ENCODE measurements at places on chromosomes 13 and 19. TPM values are rescaled to one million over a fixed set of nuclear protein-coding genes. Genes with fewer than 3 reads are reported as not detected.

DNA sequence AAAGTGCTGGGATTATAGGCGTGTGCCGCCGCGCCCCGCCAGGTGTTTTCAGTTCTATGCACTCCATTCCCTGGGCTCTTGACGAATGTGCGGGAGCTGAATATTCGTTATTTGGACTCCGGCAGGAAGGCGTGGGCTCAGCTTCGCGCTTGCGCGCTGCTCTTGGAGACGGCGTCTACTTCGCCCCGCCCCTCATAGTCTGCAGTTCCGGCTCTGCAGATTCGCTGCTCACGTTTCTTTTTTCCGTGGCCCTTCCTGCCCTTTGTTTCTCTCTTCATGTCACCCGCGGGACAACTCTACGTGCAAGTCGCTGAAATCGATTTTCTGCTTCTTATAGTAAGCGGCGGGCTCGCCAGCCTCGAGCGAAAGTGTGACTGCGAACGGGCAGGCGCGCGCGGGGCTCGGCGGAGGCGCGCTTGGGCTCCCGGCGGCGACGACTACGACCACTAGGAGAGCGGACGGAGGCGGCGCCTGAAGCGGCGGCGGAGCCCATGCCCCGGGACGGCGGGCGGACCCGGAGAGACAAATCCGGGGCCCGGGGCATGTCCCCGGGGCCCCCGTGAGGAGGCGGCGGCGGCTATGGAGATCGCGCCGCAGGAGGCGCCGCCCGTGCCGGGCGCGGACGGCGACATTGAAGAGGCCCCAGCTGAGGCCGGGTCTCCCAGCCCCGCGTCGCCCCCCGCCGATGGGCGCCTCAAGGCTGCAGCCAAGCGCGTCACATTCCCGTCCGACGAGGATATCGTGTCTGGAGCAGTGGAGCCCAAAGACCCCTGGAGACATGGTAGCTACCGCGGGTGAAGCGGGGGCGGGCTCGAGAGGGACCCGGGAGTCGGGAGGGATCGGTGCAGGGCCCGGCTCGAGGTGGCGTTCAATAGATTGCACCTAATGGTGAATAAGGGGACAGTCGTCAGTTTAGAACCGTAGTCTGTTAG is at the start of gene PPP1R37:
Gene PPP1R37, plus strand, starts transcription at position 433 of the 932 bp plus-strand sequence. Its CDS starts 147 bp downstream, at position 580.
- no peaks in the 10 kb centered on the region for H3K27me3 ChIP-seq
- peak within 1 kb of the TSS; percentile 91 for H3K4me3 ChIP-seq
- DNase-seq, result peak; percentile 94
- H3K4me1 ChIP-seq, result peaks cover 20% of the 10 kb centered on the region
- no peaks in the 10 kb centered on the region for H3K36me3 ChIP-seq

DNA sequence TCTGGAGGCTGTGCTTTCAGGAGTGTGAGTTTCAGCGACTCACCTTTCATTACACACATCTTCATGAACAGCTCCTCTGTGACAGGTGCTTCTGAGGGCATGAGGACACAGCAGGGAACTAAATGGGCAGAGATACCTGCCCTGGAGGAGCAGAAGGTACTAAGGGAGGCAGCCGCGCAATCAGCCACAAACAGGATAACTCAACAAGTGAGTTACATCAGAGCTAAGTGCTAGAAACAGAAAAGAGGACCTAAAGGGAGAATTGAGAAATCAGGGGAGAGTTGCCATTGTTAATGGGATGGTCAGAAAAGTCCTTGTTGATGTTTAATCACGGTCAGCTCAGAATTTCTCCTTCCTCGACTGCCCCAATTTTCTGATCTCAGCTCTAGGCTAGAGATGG is 42.5 kb downstream of the SYDE1 start:
- H3K27ac ChIP-seq, result no peak overlapping the region
- no peak overlapping the region for H3K4me3 ChIP-seq
- H3K4me1 ChIP-seq, result no peaks in the 10 kb centered on the region
- no peak for DNase-seq
- no peaks in the 10 kb centered on the region for H3K27me3 ChIP-seq

The ATXN8OS gene
- not detected for total RNA-seq

GRCh38 chr13:44921246-44921877 is 67.9 kb downstream of the NUFIP1 start:
- no peaks in the 10 kb centered on the region for H3K27me3 ChIP-seq
- H3K4me3 ChIP-seq, result no peak overlapping the region
- H3K27ac ChIP-seq, result peak overlapping the region; percentile 91
- no peak for DNase-seq
- H3K4me1 ChIP-seq, result peaks cover 28% of the 10 kb centered on the region
- no peaks in the 10 kb centered on the region for H3K36me3 ChIP-seq

GRCh38 chr19:32238076-32238475 is 107.3 kb upstream of the ZNF507 start:
- no peak overlapping the region for H3K4me3 ChIP-seq
- no peak for DNase-seq
- H3K4me1 ChIP-seq, result no peaks in the 10 kb centered on the region
- H3K36me3 ChIP-seq, result no peaks in the 10 kb centered on the region
- 0 out of 2 replicates have a peak, but pooled peaks cover 6% of the 10 kb centered on the region for H3K27me3 ChIP-seq

The ERCC1 gene
- total RNA-seq, result 57.3 TPM

DNA sequence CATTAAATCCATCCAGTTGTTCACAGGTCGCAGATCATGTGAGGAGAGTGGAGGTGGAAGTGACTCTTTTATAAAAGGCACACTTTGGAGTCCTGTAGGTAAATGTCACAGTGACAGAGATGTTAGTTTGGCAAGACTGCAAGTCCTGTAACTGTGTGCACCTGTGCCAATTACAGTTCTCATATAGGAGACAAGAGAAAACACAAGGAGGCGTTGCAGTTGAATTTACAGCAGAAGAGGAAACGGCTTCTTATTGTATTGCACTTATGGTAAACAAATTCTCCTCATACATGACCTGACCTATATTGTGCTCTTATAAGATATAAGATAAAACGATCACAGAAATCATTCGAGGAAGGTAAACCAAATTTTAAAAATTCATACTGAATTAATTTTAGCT is 732.8 kb upstream of the SLC10A2 start:
- H3K4me3 ChIP-seq, result no peak overlapping the region
- no peak overlapping the region for H3K27ac ChIP-seq
- no peaks in the 10 kb centered on the region for H3K36me3 ChIP-seq
- H3K27me3 ChIP-seq, result no peaks in the 10 kb centered on the region

GRCh38 chr13:102690883-102691282 is 4.0 kb downstream of the METTL21C start:
- H3K4me3 ChIP-seq, result no peak overlapping the region
- H3K36me3 ChIP-seq, result no peaks in the 10 kb centered on the region
- peaks cover 7% of the 10 kb centered on the region for H3K4me1 ChIP-seq
- no peak overlapping the region for H3K27ac ChIP-seq

Data from PC-3 (cell line).